Activated naive CD4-positive, alpha-beta T cell (primary cell): ENCODE measurements at places on chromosomes 1 and 21.

DNA sequence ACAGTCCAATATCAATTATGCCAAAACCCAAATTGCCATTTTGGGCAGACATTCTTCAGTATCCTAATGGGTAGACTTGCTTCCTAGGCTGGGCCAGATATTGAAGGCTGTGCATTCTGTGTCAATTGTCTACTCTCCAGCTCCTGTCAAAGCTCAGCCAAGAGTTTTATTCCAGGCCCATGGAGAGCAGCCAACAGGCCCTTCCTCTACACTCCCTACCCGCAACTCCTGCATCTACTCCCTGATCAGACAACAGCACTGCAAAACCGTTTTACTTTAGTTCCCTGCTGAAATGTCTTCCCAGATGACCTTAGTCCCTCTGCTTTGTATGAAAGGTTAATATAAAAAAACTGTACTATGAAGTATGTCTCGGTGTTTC is 6.6 kb upstream of the ADORA3 start:
- DNase-seq: no peak

- DNase-seq: no peak
Observed at GRCh38 chr1:185318431-185319138, 1.5 kb upstream of the IVNS1ABP start.

GRCh38 chr1:44628962-44629756 is 45.1 kb downstream of the TMEM53 start:
- DNase-seq: no peak

- no peak for DNase-seq
Observed at GRCh38 chr1:92291372-92291999, 7.3 kb downstream of the GLMN start.

GRCh38 chr1:186536273-186536890 is 75.5 kb upstream of the PDC start:
- DNase-seq: no peak

- DNase-seq: no peak
Observed at GRCh38 chr1:31227891-31228568, 11.7 kb downstream of the NKAIN1 start.

GRCh38 chr1:156401681-156402081 is 32.7 kb downstream of the RHBG start:
- no peak for DNase-seq

DNA sequence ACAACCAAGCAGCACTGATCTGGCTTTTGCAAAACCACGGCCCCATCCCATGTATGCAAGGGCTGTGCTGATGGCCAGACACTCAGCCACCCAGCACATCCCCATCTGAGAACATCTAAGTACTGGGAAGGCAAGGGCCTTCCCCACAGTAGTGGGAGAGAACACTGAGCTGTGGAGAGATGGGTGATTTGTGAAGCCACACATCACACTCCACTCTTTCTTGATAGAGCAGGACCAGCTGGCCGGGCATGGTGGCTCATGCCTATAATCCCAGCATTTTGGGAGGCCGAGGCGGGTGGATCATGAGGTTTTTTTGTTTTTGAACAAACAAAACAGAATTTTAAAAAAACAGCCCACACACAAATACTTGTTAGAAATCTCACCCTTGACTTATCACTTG is 28.2 kb upstream of the RXRG start:
- DNase-seq: no peak

- no peak for DNase-seq
Observed at GRCh38 chr1:176101951-176102642, 105.0 kb downstream of the COP1 start.

DNA sequence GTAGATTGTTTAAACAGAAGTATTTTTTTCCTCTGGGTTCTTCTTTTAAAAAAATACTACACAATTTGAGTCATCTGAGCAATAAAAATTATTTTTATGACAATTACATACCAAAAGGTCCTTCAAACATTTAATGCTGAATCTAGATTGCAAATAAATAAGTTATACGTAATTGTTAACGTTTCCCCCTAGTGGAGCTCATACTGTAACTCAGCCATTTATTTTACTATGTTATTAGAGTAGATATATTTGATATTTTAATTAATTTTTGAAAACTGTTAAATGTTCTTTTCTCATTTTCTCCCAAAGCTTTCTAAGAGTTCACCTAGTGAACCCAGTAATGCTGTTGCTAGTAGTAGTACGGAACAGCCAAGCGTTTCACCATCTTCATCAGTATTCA is 33.5 kb downstream of the ZMYM1 start:
- no peak for DNase-seq

- DNase-seq: no peak
Observed at GRCh38 chr1:26281971-26282370, 2.1 kb downstream of the SH3BGRL3 start.

GRCh38 chr1:24828183-24828886 is 83.1 kb downstream of the CLIC4 start:
- DNase-seq: no peak

GRCh38 chr1:78549891-78550290 is 59.1 kb downstream of the PTGFR start:
- DNase-seq: no peak

DNA sequence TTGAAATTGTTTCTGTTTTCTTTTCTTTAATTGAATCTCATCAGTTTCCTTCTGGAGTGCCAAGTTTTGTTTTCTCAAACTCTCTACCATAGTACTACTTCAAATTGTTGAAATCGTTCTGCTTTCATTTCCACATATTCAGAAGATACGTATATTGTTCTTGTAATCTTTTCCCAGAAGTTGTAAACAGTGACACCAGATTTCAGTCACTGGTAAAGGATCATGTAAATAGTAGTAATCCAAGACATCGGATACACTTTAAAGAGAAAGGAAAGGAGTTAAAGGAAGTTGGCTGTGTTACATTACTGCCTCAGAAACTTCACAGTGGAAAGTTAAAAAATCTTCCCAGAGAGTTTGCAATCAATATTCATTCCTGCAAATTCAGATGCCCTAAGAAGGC is 67.5 kb downstream of the RGL1 start:
- DNase-seq: no peak

DNA sequence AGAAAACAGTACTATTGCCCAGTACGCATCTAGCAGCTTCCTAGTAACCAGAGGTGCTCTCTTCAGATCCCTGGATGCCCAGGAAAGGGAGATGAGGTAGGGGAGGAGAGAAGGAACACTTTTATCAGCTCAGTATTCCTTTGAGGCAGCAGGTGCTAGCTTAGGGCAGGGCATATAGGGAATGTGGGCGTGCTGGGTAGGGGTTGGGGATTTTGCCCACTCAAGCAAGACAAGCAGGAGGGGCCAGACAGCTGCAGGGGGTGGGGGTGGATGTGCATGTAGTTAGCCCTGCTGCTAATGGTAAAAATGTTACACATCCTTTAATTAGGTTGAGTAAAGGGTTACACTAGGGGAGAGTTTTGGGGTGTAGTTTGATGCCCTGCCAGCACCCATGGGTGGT is 18.1 kb upstream of the AVPR1B start:
- no peak for DNase-seq

- no peak for DNase-seq
Observed at GRCh38 chr1:19618428-19618827, 25.7 kb upstream of the NBL1 start.

- DNase-seq: no peak
Observed at GRCh38 chr1:52748119-52748518, 21.9 kb downstream of the ZYG11B start.

DNA sequence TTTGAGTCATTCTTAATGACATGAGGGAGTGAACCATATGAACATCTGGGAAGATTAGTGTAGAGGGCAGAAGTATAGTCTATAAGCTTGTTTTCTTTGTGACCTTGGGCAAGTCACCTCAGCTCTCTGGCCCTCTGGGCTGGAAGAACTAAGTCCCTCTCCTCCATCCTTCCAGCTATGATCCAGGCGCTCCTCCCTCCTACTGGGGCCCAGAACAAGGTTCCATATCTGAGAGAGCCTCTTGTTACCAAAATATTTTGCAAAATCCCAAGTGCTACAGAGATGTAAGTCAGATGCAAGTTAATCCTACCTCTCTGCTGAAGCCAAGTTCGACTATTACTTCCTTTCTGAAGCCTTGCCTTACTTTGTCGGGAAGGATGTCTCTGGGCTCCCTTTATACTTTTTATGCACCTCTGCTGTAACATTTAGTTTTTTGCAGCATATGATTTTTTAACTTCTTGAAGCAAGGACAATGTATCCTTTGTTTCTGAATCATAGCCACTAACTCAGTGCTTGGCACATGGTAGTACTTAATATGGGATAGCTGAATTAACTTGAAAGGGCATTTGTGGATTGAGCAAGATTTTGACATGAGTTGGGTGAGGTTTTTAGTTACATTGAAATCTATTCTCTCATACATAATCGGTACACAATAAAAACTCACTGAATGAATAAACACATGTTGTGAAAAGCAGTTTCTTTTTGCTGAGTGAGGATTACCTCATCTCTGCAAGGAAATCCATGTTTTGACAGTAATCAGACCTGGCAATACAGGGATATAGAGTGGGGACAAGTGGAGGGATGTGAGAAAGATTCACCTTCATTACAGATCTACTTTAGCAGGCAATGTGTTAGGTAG is 54.7 kb upstream of the BEND5 start:
- no peak for DNase-seq

- DNase-seq: no peak
Observed at GRCh38 chr1:37478890-37479254, 4.5 kb downstream of the ZC3H12A start.

- DNase-seq: no peak
Observed at GRCh38 chr1:82775406-82776000, 974.8 kb downstream of the ADGRL2 start.

DNA sequence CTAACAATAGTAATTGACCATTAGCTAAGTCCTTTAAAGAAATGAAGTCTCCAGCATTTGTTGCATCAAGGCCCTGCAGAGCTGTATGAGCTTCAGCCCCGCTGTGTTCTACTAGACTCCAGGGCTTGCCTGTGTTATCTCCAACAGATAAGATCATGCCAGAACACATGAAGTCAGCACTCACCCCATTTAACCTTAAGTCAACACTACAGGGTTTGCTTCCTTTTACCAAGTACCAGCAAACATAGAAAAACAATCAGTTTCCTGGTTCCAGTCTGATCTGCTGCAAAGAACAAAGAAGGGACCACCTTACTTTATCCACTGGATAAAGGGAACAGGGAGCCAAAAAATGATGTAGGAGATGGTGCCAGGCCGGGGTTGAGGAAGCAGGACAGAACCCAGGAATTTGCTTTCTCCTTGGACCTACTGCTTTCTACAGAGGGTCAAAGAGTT is 41.3 kb upstream of the ENAH start:
- no peak for DNase-seq

- no peak for DNase-seq
Observed at GRCh38 chr1:221937155-221937953, 195.5 kb upstream of the DUSP10 start.

GRCh38 chr1:245999697-246000637 is 507.1 kb downstream of the SMYD3 start:
- no peak for DNase-seq

DNA sequence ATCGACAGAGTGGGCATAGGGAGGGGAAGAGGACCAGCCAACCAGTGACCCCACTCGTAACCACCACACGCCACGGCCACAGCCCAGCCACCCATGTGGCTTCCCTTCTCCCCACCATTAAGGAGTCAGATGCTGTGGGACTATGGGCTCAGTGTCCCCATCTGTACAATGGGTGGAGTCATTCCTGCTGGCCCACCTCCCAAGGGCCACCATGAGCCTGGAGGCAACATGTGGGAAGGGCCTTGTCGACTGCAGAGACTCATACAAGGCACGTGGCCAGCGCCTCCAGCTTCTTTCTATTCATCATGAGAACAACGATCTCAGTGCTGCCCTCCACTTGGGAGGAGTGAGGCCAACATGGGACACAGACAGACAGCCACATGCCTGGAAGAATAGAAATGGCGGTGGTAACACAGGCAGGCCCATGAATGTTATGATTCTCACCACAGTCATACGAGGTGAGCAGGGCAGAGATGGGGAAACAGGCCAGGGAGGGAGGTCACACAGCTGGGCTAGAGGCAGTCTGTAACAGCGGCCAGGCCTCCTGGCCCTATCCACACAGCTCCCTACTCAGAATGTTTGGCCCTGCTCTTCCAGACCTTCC is 16.1 kb downstream of the LRP8 start:
- DNase-seq: no peak

DNA sequence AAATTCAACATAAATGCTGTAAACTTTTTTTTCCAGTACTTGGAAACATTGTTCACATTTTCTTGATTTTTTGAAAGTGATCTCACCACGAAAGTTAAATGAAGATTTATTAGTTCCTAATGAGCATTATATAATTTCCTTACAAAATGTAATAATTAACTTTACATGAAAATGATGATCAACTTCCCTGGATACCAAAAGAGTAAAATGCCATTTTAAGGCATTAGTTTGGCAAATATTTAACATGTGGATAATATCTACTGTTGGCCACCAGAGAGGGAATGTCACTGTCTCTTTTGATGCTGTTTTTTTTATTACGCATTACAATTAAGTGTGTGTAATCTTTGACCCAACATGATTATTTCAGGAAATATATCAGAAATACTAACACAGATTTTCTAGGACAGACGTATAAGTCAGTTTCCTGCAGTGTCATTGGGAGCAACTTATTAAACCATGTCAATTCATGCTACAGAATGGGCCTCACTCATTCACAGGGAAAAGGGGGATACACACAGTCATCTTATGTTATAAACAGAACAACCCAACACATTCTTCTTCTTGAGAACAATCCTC is 903.9 kb upstream of the ADGRL2 start:
- no peak for DNase-seq

DNA sequence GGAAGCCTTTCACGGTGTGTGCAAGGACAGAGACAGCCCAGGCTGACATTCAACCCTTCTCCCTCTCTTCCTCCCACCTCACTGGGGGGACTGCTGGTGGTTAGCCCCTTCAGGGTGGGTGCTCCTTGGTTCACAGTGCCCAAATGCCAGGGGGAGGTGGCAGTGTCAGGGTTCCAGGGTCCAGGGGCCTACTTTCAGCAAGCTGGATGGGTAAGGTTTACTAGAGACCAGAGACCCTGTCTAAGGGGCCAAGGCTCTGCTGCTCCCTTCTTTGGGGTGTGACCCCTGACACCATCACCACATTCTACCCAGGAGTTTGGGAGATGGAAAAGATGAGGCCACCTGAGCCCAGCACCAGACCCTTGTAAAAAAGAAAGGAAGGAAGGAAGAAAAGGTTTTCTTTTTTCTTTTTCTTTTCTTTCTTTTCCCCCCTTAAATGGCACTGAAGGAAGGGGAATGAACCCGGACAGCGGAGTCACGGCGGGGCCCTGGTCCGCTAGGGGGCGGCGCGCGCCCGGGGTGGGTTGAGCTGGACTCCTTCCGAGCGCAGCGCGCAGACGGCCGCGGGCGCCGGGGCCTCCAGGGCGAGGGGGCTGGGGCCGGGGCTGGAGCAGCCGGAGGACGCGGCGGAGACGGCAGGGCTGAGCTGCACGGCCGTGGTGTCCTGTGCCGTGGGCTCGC is 18.8 kb downstream of the KNCN start:
- DNase-seq: peak; percentile 27

- no peak for DNase-seq
Observed at GRCh38 chr1:239719642-239720258, 333.4 kb downstream of the CHRM3 start.

- DNase-seq: no peak
Observed at GRCh38 chr1:184033711-184034167, 3.8 kb downstream of the COLGALT2 start.

DNA sequence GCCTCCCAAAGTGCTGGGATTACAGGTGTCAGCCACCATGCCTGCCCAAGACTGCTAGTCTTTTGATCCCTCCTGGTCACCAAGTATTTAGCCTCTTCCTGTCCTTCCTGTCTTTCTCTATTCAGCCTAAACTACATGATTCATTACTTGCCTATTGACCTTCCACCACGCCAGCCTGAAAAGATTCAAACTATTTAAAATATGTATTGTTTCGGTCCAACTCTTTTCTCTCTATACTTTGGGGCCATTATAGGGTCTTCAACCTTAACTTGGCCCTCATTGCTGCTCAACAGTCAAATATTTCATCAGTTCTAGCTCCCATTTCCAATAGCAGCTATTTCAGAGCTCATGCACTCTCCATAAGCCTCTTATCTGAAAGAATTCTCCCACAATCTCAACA is 153.0 kb downstream of the TNFSF18 start:
- no peak for DNase-seq
